NCI-H1105 treated with DMSO at 0.1 percent for 48 hours (cell line): ENCODE measurements at places on chromosomes 2 and 18.

GRCh38 chr2:119426801-119427395 is 4.8 kb upstream of the TMEM37 start:
- no peak for DNase-seq

GRCh38 chr18:44758861-44759631 is 78.4 kb downstream of the SETBP1 start:
- DNase-seq = no peak

- DNase-seq = no peak
Observed at GRCh38 chr2:217711188-217711587, 291.6 kb downstream of the TNS1 start.

DNA sequence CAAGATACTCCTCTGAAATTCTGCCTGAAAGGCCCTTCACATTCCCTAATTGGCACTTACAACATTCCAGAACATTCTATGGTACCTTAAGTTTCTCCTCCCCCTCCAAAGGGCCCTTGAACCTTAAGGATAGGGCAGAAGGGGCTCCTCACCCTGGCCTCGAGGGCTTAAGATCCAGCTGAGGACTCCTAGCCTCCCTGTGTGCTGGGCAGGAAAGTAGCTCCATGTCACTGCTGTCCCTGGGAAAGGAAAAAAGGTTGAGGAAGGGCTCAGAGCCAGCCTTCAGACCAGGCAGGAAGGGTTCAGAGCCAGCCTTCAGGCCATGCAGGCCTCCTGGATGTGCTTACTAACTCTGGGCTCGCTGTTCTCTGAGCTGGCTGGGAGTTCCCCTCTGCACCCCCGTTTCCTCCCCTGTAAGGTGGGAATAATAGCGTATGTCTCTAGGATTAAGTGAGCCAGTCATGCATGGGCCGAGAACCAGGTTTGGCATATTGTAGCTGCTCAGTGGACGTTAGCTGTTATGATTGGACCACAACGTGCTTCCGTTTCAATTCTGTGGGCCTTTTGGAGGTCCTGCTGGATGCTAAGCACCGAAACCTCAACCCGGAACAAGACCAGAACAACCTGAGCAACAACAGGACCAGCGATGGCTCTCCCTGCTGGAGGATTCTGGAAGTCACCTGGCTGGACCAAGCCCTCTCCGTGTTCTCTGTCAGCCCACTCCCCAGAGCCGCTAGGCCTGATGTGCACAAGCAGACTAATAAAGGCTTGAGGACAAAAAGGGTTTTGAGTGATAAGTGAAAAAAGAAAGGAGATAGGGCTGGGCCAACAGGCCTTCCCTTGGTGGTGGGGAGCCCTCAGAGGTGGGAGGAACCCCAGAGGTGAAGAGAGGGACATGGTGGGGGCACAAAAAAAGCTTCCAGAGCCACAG is 1.0 kb upstream of the B3GNT7 start:
- no peak for DNase-seq

DNA sequence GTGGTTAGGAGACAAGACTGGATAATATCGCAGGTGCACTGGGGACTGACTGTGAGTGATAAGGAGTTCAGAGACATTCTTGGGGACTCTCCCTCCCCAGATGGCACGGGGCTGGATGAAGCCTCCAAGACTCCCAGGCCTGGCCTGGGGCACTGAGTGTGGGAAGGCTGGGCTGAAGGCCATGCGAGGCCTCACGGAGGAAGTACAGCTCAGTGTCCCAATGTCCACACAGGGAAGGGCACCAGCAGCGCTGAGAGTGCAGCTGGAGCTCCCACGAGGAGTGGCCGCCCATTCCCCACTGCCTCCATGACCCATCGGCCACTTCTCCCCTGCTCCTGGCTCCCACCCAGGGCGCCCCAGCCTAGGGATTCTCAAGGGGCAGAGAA is 6.5 kb downstream of the MFSD2B start:
- DNase-seq = no peak
